Activated CD8-positive, alpha-beta memory T cell treated with anti-CD3 and anti-CD28 coated beads for 48 hours (primary cell): ENCODE measurements at places on chromosomes 16 and 17.

GRCh38 chr16:14280541-14280940 lies 209.4 kb downstream of the MRTFB start:
- DNase-seq = no peak

- DNase-seq = no peak
These were observed 20.0 kb downstream of the CNP start for GRCh38 chr17:41986634-41987033.

GRCh38 chr17:18102640-18103039 lies 5.9 kb upstream of the MYO15A start:
- DNase-seq = no peak

- no peak for DNase-seq
These were observed 2.1 kb downstream of the PRCD start for GRCh38 chr17:76541739-76542454.

GRCh38 chr16:12988071-12988470 lies 86.7 kb downstream of the SHISA9 start:
- no peak for DNase-seq

GRCh38 chr17:81074875-81075274 lies 39.9 kb downstream of the BAIAP2 start:
- DNase-seq = no peak

GRCh38 chr16:4019371-4019791 lies 96.9 kb downstream of the ADCY9 start:
- DNase-seq = no peak

DNA sequence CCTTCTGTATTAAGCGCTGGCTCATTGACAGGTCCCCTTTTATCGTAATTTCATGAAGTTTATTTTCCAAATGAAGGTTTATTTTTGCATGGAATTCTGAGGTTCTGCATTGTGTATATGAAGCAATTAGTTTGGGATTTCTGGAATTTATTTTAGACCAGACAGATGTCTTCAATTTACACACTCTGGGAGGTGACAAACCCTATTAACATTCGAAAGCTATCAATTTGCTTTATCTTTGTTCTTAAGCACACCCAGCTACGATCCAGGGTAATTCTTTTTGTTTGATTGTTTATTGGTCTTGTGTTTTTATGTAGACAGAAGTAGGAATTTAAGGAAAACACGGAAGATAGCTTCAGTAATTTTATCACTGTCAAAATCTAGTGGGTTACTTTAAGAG lies 264.6 kb downstream of the HS3ST3A1 start:
- DNase-seq = no peak

- no peak for DNase-seq
These were observed 8.2 kb downstream of the CIITA start for GRCh38 chr16:10885246-10885645.

GRCh38 chr16:47565454-47565853 lies 104.3 kb downstream of the PHKB start:
- DNase-seq = no peak

GRCh38 chr17:29066047-29066446 lies 23.1 kb downstream of the PIPOX start:
- DNase-seq = no peak

DNA sequence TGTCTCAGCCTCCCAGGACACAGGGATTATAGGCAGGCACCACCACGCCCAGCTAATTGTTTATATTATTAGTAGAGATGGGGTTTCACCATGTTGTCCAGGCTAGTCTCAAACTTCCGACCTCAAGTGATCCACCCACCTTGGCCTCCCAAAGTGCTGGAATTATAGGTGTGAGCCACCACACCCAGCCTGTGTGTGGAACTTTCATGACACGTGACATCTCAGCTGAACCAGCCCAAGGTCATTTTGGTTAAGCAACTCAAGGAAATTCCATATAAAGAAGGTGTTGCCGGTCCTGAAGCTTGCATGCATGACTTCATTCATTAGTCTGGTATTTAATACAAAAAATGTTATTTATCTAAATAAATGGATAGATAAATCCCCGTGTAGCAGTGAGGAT lies 145.5 kb downstream of the AXIN2 start:
- no peak for DNase-seq
